Psoas muscle (tissue), 8 donors: ENCODE measurements at places on chromosomes 4 and X. TPM values are rescaled to one million over a fixed set of nuclear protein-coding genes. Genes with fewer than 3 reads are reported as not detected.

FREM3 gene
- not detected for total RNA-seq

RHOH gene
- 0.68 TPM for total RNA-seq

GBA3 gene
- not detected for total RNA-seq

MMGT1 gene
- total RNA-seq = 19.7 TPM

PPP1R3F gene
- total RNA-seq = 25.5 TPM

FAM120C gene
- total RNA-seq = 6.6 TPM

TMPRSS11A gene
- total RNA-seq = not detected

UGT2B15 gene
- not detected for total RNA-seq

GUCY1B1 gene
- 4.7 TPM for total RNA-seq

COL4A6 gene
- total RNA-seq = 1.1 TPM

ELOVL6 gene
- total RNA-seq = 0.99 TPM

BANK1 gene
- 0.46 TPM for total RNA-seq

LANCL3 gene
- total RNA-seq = 0.04 TPM

FAM236B gene
- not detected for total RNA-seq

MTMR1 gene
- 48.6 TPM for total RNA-seq

ANK2 gene
- 85.5 TPM for total RNA-seq

CABS1 gene
- total RNA-seq = not detected

PAGE1 gene
- total RNA-seq = not detected

DMD gene
- total RNA-seq = 145 TPM

CWH43 gene
- total RNA-seq = not detected

TMEM154 gene
- total RNA-seq = 0.40 TPM

ZAR1 gene
- total RNA-seq = not detected
